ENCODE measurements at places on chromosomes 16 and 17.

DNA sequence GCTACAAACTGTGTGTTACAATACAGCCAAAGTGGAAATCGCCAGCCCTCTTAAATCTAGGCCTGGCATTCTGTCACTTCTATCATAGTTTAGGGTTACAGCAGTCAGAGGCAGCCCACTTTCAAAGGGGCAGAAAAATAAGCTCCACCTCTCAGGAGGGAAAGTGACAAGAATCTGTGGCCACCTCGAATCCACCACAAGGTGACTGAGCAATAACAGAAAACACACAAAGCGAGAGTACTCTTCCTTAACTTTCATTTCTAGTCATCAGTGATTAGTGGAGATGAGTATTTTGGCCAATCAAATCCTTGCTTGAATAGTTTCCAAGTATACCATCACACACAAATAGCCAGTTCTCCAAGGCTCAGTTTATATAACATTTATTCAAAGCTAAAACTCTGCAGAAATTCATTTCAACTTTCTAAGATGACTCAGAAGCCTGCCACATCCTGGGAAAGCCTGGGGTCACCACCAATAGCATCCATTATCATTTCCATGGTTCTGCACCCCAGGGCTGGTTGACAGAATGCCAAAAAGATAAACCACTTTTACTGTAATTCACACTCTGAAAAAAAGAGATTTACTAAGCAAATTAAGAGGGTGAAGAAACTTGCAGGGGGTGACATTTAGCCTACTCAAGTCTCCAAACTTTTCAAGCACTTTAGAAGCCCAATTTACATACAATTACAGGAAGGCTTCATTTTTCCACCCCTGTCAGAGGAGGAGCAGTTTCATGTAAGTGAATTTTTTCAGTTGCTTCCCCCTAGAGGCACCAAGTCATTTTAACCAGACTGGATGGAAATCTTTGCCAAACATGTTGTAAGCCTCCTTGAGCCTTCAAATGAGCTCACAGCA, 66.8 kb downstream of the SALL1 start:
- peak; percentile 24 for DNase-seq

- no peak for DNase-seq
Measured at GRCh38 chr16:35252356-35252936, 1793.0 kb downstream of the TP53TG3F start.

DNA sequence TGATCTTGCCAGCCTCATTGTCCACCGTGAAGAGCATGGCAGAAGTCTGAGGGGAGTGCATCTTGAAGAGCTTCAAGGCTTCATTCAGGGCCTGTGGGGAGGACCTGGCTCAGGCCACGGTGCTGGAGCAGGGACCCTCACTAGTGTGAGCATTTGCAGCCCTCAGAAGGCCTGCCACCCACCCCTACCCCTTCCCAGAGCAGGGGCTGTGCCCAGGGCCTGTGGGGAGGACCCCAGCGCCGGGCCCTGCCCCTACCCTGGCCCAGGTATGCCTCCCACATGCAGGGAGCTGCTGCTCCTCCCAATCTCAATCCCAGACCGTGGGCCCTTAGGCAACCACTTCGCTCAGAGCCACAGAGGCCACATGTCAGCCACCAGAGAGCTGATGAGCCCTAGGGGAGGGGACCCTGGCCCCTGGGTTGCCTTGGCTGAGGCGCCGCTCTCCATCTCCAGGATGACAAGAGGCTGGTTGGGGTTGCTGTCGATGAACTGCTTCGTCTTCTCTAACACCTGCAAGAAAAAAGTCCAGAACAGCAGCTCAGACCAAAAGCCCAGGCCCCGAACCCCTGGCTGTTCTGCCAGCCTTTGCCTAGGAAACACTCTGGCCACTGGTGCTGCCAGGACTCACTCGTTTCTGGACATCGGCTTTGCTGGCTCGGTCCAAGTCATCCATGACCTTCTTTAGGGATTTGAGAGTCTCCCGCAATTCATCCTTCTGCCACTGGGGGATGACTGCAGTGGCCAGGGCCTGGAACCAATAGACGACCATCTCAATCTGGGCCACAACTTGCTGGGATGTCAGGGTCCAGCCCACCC, 1.8 kb upstream of the EXOSC6 start:
- DNase-seq, result peak; percentile 42

- DNase-seq, result no peak
Measured at GRCh38 chr17:64702815-64703214, 40.7 kb upstream of the SMURF2 start.

DNA sequence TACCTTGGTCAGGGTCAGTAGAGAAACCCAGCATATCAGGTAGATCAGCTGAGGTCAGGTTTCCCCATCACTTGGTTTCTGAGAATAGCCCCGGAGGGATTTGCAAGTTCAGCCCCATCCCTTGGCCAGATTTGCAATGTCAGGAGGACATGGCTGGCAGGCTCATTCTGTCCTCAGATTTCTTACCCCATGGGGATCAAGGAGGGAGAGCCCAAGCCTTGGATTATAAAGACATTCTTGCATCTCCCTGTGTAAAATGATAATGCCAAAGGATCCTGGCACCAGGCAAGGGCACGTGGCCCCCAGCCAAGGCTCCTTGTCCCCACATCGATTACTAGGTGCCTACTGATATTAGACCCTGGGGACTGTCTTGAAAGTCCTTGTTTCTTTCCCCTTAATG, 53.2 kb downstream of the MYH3 start:
- DNase-seq, result no peak

- no peak for DNase-seq
Measured at GRCh38 chr16:85921026-85921425, 22.1 kb downstream of the IRF8 start.

GRCh38 chr16:22912654-22913053, 98.7 kb downstream of the HS3ST2 start:
- no peak for DNase-seq

DNA sequence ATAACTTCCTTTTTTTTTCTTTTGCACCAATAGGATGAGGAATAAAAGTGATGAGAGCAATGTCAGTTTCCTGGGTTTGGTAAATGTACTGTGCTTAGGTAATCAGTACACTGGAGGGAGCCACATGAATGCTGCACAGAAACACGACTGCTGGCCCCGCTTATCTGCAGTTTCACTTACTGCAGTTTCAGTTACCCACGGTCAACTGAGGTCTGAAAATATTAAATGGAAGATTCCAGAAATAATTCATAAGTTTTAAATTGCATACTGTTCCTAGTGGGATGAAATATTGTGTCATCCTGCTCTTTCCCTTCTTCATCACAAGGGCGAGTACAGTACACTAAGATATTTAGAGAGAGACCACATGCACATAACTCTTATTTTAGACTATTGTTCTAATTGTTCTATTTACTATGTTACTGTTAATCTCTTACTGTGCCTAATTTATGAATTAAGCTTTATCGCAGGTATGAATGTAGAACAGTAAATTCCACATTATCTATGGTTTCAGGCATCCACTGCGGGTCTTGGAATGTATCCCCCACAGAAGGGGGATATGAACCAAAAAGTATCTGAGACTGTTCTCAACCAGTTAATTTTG, 6.4 kb upstream of the LGALS3BP start:
- DNase-seq, result peak; percentile 20

DNA sequence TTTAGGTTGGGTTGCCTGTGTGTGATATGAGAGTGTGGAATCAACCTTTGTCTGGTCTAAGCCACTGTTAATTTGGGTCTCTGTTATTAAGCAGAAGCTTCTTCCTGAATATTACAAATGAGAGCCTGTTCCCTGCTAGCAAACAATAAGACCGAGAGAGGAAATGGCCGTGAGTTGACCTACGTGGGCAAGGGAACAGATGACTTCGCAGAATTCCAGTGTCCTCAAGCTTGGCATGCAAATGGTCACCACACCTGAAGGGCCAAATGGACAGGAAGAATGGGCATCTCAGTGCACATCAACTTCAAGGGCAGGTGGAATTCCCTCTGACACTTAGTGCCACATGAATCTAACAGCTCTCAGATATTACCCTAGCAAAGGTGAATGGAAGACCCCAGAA, 250.8 kb upstream of the FOXF1 start:
- DNase-seq, result no peak

- peak; percentile 82 for DNase-seq
Measured at GRCh38 chr16:20866145-20866772, 33.9 kb downstream of the DCUN1D3 start.

DNA sequence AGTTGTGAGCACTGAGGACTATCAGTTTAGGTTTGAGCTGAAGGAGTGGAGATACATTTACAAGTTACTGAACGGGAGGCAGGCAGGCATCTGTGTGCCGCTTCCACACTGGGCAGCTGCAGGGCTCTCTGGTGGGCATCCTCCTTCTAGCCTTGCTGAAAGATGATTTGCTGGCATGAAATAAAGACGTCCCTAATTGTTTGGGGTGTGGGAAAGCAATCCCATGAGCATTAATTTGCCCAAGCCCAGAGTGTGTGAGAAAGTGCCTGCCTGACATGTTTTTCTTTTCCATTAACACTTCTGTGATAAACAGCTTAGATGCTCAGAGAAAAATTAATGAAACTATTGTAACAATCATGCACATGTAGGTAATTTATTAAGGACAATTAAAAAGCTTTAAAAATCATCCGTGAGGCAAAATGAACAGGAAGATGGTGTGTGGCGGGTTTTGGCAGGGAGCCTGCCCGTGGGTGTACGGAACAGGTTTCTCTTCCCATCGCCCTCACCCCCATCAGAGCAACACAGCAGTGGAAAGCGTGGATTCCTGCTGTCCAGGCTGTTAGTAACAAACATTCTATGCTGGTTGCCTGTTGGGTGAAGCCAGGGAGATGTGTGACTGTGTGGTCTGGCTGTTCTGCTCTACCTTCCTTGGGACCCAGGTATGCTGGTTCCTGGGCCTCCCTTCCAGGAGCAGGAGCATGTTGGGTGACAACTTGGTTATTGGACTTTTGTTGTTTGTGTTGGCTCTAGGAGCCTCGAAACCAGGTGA, 191.9 kb downstream of the MSI2 start:
- no peak for DNase-seq

DNA sequence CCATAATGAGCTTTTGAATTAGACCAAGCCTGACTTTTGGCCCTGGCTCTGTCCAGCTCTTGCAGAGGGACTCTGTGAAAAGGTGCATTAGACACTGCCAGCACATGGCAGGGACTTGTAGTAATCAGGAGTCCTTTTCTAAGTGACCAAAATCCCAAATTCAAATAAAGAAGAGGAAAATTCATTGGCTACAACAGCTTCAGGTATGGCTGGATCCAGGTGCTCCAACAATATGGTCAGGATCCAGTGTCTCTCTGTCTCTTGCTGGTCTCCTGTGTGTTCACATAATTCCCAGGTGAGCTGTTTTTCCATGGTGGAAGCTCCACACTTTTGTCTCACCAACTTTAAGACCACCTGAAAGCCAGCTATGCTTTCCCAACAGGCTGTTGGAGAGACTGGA, 358.8 kb upstream of the TNRC6C start:
- DNase-seq, result no peak

- DNase-seq, result no peak
Measured at GRCh38 chr16:65867276-65867960, 499.1 kb upstream of the CDH5 start.

- DNase-seq, result peak; percentile 77
Measured at GRCh38 chr17:43360376-43360738, 38.4 kb upstream of the ARL4D start.

- DNase-seq, result no peak
Measured at GRCh38 chr17:18344021-18344420, 19.3 kb downstream of the SHMT1 start.

DNA sequence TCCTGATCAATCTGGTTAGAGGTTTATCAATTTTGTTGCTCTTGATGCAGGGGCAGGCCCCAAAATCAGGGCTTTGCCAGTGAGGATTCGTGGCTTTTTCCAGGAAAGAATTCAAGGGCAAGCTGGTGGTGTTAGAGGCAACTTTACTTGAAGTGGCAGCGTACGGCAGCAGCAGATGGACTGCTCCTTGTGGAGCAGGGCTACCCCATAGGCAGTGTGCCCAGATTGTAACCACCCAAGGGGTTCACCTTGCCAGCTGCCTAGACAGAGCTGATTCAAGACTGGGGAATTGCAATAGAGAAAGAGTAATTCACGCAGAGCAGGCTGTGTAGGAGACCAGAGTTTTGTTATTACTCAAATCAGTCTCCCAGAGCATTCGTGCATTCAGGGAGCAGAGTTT, 16.7 kb downstream of the DRC7 start:
- no peak for DNase-seq

DNA sequence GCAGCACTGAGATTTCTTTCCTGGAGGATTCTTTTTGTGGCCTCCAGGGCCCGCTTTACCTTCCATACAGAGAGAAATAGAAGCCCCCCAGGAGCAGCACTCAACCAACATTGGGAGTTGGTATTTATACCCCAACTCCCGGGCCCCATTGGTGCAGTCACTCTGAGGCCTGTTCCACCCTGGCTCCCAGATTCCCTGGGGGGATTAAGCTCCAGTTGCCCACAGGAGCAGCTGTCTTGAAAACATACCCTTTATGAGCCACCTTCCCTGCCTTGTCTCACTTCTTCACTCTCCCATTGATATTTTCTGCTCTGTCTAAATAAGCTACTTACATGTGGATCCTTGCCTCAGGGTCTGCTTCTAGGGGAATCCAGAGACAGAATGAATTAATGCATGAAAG, 167.8 kb downstream of the KATNIP start:
- no peak for DNase-seq

GRCh38 chr17:63474174-63474573, 2.7 kb upstream of the ACE start:
- no peak for DNase-seq

- DNase-seq, result no peak
Measured at GRCh38 chr17:43754947-43755346, 3.6 kb downstream of the SOST start.

GRCh38 chr16:81585785-81586184, 141.2 kb downstream of the CMIP start:
- DNase-seq, result no peak

- no peak for DNase-seq
Measured at GRCh38 chr17:3732210-3732621, 8.5 kb downstream of the HASPIN start.

GRCh38 chr17:67164302-67164701, 80.7 kb downstream of the HELZ start:
- no peak for DNase-seq

DNA sequence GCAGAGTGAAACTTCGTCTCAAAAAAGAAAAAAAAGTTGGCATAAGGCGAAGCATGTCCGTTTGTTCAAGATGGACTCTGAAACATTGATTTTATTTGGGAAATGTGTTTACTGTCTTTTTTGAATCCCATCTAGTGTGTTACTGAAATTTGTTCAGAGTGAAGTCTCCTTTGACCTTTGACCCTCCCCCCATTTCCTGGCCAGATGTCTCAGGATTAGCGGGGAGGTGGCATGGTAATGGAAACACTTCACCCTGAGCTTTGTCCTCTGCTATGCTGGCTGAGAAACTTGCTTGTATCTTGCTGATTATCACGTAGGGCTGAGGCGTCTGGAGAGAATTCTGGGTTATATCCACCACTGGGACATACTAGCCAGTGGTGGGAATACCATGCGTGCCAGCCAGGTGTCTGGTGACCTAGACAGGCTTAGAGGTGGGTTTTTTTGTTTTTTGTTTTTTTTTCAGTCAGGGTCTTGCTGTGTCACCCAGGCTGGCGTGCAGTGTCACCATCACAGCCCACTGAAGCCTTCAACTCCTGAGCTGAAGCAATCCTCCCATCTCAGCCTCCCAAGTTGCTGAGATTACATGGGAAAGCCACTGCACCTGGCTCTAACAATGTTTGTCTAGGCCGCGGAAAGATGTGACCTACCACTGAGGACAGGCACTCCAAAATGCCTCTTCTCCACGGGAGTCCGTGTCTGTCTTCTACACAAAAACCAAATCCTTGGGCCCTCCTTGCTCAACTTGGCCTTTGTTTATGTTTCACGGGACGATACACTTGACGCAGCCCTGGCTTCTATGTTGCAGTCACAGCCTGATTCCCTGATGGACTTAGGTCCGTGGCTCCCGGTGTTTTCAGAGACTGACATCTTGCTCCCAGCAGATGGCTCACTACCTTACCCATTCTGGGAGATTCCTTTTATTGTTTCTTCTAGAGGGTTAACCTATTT, 6.6 kb upstream of the GALK1 start:
- peak; percentile 40 for DNase-seq

- peak; percentile 49 for DNase-seq
Measured at GRCh38 chr17:7177191-7177953, 1.8 kb downstream of the ASGR1 start.

Measured in kidney tubule cell (primary cell).